ENCODE measurements at places on chromosomes 5 and 9.
A peak's percentile ranks its signal among the peaks of the same experiment; 100 is the strongest.

GRCh38 chr9:104820336-104820735 is 56.4 kb downstream of the NIPSNAP3B start:
- DNase-seq: no peak

DNA sequence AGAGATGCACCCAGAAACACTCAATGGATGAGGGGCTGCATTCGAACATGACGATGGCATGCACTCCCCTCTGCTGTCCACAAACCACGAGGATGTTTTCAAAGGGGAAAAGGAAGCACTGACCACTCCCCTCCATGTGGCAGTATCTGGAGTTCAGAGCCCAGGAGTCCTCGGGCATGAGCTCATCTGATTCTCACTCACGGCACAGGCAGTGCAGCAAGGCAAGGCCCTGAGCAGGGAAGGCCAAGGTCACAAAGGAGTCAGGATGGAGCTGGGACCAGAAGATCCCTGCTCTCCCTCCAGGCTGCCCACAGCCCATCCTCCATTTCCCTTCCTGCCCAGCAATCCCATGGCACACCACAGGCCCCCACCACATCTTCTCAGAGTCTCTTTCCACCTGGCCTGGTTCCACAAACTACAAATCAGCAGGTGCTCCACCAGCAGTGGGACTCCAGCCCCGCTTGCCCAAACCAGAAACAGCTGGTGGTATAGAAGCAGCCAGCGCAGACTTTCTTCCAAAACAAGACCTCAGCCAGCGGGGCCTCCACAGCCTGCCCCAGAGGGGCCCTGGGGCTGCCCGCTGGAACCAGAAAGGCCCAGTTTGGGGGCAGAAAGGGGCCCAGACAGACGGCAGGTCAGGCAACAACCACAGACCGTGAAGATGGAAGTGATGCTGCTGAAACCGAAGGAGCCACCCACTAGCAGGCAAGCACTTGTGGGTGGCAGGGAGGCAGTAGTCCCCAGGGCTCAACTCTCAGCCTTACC is 12.2 kb downstream of the TNIP1 start:
- DNase-seq: peak; percentile 74

DNA sequence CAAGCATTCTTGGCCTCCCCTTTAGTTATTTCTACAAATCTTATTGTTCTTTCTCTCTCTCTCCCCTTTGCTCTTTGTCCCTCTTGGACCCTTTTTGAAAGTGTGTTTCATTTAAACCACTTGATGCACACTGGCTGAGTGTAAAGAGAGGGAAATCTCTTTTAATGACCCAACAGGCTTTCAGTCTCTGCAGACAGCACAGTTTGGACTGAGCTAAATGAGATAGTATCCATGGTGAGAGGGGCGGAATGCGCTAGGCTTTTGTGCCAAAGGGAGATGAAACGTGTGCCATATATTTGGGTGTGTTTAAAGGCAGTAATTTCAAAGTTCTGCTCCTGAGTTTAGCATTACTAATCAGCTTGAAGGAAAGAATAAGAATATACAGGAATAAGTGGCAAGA is 184.9 kb downstream of the PCSK1 start:
- DNase-seq: no peak

DNA sequence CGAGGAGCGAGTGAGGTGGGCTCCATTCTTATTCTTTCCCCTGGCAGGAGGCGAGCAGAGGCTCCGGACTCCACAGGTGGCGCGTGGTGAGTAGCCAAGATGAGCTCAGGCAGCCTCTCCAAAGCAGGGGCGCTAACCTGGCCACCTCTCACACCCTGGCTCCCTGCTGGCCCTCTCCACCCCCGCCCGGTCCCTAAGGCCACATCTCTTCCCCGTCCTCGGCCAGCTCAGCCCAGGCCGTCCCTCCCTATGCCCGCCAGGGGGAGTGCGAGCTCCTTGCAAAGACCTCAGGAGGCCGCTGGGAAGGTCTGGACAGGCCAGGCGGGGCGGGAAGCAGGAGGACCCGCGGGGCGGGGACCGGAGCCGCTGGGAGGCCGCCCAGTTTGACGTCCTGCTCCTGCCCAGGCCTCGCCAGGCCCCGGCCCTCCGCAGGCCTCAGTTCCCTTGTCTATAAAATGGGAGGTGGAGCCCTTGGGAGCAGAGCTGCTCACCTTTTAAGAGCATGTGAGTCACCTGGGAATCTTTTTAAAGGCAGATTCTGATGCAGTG is 46.3 kb upstream of the GGTA1 start:
- DNase-seq: peak; percentile 61

DNA sequence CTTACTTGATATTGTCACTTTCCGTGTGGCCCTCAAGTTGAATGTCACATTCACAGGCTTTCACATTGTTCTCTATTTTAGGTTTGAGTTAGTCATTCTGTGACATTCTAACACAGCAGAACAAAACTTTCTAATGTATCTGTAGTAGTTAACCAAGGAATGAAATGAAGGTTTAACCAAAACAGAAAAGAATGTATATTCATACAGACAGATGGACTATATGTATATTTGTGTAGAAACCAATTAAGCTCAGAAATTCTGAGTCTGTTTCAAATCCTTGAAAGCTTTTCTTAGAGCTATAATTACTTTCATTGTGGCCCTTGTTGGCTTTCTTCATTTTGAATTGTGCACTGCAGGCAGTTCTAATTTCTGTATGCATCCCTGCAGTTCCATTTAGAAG is 654.7 kb downstream of the LRRC70 start:
- DNase-seq: no peak

GRCh38 chr9:114046875-114047274 is 31.2 kb downstream of the AMBP start:
- no peak for DNase-seq

DNA sequence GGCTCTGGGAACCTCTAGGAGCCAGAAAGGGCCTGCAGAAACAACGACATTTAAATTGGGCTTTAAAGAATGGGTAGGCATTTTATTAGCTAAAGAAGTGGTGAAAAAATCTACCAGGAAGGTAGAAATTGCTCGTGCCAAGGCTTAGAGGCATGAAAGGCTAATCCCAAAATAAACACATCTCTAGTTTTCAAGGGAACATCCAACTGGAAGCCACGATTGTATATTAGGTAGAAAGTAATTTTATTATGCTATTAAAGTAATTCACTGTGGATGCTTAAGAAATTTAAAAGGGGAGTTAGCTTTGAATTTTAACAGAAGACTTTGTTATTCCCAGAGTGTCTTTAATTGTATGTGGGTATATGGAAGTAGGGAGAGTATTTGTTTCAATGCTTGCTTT is 17.5 kb upstream of the CNTLN start:
- DNase-seq: no peak

- no peak for DNase-seq
Measured at GRCh38 chr9:97504381-97505216, 3.1 kb downstream of the TMOD1 start.

GRCh38 chr5:151651997-151652645 is 34.6 kb downstream of the SPARC start:
- peak; percentile 49 for DNase-seq

GRCh38 chr9:138100711-138101350 is 223.2 kb downstream of the CACNA1B start:
- DNase-seq: no peak

DNA sequence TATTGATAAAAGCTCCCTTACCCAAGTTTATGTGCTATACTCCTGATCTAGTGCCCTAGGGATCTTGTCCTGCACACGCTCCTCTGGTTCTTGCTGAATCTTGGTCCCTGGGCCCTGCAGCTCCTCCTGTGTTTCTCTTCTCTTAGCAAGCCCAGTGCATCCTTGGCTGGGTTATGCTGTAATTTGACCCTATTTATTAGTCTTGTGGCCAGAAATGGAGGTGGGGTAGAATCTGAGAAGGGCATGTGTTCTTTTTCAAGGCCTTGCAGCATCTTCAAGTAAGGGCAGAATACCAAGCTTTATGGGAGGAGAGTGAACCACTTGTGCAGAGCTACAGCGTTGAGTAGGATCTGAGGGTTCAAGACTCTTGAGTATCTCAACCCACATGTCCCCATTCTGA is 366.8 kb downstream of the FAM170A start:
- no peak for DNase-seq

- no peak for DNase-seq
Measured at GRCh38 chr9:27150746-27151406, 41.9 kb downstream of the TEK start.

DNA sequence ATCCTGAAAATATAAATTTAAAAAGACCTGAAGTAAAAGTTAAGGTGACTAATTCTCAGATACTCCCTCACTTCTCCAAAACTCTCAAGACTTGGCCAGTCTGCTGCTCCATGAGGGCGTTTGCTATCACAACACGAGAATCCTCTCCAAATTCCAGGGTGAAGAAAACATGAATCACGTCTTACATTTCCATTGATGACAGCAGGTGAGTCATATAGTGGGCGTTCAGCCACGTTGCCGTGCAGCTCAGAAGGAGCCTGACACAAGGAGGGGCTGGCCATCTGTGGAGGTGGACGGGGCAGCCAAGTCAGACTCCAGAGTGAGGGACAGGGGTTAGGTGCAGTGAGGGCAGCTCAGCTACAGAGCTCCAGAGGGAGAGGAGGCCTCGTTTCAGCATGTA is 555.1 kb upstream of the ADAMTS16 start:
- DNase-seq: no peak

DNA sequence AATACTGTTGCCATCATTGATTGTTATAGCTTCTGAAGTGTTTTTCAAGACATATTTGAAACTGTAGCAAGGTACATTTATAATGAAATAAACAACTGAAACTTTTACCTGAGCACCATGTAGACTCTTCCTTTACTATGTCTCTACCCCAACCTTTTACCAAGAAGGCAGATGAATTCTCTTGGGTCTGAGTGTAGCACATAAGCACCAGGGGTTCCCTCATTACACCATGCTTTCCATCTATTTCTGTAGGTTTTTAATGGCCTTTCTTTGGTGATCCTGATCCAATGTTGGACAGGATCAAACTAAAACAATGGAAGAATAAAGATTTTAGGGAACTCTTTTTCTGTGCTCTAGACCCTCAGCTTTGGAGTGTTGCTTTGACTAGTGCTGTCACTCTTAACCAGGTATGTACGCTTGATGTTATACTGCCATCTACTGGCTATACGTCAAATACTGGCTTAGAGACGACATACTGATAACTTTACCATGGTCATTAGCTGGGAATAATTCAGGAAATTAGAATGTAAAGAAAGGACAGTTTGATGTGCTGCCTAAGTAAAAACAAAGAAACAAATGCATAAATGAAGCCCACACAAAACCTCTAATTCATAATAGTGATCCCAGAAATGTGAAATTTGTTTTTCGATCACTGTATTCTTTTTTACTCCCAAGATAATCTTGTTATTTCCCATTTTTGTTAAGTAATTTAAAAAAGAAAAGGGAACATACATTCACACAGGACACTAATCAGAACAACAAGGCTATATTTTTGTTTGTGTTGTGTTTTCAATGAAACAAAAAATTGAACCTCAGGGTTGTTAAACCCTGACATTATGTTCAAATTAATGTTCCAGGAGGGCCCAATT is 30.7 kb downstream of the IFNW1 start:
- no peak for DNase-seq

- no peak for DNase-seq
Measured at GRCh38 chr5:6201631-6202030, 176.7 kb downstream of the MED10 start.

Measured in stimulated activated CD8-positive, alpha-beta memory T cell treated with anti-CD3 and anti-CD28 coated beads, Interleukin-15, amount 100 ng/mL, for 48 hours (primary cell).